ENCODE measurements at places on chromosomes 6 and 20. TPM values are rescaled to one million over a fixed set of nuclear protein-coding genes. Genes with fewer than 3 reads are reported as not detected.

GRCh38 chr6:97021194-97021593 lies 96.7 kb downstream of the KLHL32 start:
- no peak for DNase-seq

GRCh38 chr6:1696463-1696850 lies 86.7 kb downstream of the FOXC1 start:
- DNase-seq = no peak

DNA sequence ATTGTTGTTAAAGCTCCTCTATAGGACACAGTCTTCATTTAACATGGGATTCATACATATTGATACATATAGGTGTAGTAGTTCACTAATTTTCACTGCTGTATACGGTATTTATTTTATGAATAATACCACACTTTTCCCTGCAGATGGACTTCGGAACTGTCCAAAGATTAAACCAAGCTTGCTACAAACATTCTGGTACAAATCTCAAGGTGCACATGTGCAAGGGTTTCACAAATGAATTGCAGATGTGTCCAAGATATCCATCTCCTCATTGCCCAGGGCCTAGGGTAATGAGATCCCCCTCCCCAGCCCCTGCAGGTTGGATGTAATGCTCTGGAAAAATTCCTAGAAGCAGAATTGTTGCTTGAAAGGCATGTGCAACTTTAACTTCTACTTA lies 31.4 kb downstream of the DTNBP1 start:
- no peak for DNase-seq

DNA sequence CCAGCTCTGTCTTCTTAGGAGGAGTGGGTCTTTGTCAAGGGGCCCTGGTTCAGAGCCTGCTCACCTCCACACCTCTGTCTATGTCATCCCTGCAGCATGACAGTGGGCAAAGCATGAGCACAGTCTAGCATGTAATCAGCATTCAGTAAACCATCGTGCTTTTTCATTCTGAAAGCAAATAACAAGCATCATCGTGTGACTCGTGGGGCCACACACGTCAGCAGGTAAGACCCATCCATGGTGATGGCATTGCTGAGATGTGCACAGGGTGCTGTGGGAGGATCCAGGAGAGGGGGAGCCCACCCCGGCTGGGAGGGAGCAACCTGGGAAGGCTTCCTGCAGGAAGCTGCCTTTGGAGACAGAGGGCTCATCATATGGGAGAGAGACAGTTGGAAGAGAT lies 106.7 kb downstream of the TMEM242 start:
- DNase-seq = no peak

DNA sequence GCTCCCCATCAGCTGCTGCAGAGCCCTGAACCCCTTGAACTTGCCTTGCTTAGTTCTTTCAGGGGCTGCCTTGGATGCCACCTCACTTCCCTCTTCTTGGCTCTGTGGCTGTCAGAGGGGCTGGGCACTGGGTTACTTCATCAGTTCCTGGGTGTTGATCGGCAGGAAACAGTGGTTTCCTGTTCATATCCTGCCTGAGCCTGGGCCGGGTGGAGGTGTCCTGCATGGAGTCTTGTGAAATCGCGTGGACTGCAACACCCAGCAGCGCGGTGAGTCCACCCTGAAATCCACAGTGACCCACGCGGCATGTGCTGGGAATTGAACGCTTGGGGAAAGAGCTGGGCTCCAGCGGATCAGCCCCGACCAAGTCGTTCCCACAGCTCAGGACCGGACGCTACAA lies 97.5 kb downstream of the CDH26 start:
- DNase-seq = no peak

DNA sequence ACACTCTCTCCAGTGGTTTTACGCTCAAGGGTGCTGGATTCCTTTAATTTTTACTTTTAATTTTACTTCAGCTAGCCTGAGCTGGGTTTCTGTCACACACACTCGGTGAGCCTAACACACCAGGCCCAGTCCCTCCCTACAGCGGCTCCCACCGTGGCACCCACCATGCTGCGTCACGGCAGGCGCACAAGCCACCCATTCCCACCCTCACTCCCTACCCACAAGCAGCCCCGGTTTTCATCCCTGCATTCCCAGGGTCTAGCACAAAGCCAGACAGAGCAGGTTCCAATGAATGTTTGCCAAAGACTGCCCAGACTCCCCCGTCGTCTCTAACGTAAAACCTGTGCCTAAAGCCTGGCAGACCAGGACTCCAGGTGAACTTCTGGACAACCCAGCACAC lies 50.3 kb downstream of the MYH7B start:
- no peak for DNase-seq

DNA sequence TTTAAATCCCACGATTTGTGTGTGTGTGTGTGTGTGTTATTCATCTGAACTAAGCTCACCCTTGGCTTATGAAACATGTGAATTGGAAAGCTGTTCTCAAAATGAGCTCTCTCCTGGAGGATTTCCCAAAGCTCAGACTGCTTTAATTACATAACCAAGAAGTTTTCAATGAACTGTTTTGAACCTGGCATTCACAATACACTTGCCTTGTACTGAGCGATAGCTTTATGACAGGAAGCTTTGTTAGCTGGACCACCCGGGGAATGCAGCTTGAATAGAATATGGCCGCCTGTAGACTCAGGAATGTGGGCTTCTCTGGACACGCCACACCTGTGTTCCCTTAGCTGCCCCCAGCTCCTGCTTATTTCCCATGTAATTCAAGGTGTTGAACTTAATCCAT lies 71.4 kb upstream of the PREP start:
- no peak for DNase-seq

GRCh38 chr6:158783851-158784250 lies 35.3 kb downstream of the EZR start:
- DNase-seq = no peak

GRCh38 chr6:15434823-15435380 lies 189.0 kb downstream of the JARID2 start:
- DNase-seq = no peak

GRCh38 chr20:58661598-58662473 lies 10.8 kb downstream of the STX16 start:
- no peak for DNase-seq

GRCh38 chr20:17556837-17557674 lies 12.8 kb upstream of the DSTN start:
- no peak for DNase-seq

DNA sequence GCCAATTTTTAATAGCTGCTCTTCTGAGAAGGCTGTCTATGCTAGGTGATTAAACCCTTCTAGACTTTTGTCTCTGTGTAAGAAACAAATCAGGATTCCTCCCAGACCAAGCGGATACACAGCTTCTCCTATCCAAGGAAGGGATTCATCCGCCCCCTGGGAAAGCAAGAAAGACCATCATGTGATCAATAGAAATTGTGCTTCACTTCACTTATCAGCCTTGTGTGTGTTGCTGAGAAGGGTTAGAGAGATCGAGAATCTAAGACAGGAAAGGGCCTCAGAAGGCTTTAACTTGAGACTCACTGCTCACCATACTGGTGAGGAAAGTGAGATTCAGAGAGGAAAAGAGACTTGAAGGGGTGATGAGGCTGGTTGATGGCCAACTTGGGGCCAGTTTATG lies 1.5 kb downstream of the ABCC10 start:
- no peak for DNase-seq

DNA sequence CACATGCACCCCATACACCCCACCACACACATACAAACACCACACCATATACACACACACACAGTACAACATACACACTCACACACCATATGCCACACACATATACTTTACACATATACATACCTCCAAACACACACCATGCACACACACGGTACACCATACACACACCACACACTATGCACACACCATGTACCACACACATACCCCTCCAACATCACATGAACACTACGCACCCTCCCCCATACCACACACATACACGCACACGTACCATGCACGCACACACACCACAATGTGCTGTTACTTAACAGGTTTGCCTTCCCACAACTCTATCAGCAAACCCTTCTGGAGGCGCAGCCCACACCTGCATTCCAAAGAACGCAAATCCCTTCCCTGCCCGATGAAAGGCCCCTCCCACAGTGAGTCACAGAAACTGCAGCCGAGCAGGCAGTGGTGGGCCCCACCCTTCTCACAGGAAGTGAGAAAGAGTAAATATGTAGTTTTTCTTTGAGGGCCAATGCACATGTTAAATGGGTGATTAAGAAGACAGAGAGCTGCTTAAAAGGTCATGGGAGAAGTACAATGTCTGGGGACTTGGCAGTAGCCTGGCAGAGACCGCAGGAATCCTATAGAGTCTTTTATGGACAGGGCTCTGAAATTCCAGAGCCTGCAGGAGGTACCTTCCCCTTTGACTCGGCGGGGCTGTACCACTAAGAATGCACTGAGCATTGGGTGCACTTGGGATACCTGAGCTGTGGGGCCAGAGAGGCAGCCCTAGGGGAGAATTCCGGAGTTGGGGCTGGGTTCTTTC lies 34.1 kb upstream of the EZR start:
- peak; percentile 57 for DNase-seq

GRCh38 chr20:20971810-20972209 lies 134.3 kb downstream of the LINC00237 start:
- no peak for DNase-seq

GRCh38 chr6:34301408-34301807 lies 52.6 kb upstream of the SMIM29 start:
- no peak for DNase-seq

- DNase-seq = peak; percentile 65
Observed at GRCh38 chr6:31702405-31702818, 712 bp downstream of the ABHD16A start.

- DNase-seq = no peak
Observed at GRCh38 chr20:47989957-47990356, 204.7 kb upstream of the SULF2 start.

GRCh38 chr6:13038315-13038714 lies 290.0 kb downstream of the TBC1D7 start:
- DNase-seq = no peak

DNA sequence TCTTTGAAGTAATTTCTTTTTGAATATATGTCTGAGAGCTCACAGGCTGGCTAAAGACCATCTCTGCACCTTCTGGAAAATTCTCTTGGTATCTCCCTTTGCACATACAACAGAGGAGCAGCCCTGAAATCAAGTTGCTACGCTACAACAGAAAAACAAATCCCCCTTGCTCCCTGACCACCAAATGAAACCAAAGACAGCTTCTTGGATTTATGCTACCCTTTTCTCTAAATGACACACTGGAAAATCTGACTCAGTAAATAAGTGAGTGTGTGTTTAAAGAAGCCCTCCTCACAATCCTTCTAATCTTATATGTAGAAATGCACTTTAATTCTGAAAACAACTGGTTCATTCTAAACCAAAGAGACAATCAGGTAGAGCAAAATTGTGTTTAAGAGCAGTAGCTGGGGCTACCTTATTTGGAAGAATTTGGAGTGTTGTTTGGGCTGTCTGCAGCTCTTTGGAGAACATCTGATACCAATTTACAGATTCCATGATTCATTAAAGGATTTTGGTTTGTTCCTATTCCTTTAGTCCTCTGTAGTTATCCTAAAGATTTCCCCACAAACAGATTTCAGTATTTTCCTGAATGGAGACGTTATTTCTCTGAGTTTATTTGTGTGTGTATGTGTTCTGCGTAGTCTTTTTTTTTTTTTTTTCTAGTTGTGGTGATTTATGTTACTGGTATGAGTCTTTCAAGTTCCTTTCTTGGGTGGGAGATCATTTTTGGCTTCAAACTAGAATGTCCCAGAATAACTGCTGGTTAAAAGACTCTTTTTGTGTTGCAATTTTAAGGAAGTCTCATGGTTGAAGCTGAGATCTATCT lies 36.4 kb upstream of the UTRN start:
- DNase-seq = no peak

- no peak for DNase-seq
Observed at GRCh38 chr6:5128351-5128750, 43.2 kb downstream of the PPP1R3G start.

DNA sequence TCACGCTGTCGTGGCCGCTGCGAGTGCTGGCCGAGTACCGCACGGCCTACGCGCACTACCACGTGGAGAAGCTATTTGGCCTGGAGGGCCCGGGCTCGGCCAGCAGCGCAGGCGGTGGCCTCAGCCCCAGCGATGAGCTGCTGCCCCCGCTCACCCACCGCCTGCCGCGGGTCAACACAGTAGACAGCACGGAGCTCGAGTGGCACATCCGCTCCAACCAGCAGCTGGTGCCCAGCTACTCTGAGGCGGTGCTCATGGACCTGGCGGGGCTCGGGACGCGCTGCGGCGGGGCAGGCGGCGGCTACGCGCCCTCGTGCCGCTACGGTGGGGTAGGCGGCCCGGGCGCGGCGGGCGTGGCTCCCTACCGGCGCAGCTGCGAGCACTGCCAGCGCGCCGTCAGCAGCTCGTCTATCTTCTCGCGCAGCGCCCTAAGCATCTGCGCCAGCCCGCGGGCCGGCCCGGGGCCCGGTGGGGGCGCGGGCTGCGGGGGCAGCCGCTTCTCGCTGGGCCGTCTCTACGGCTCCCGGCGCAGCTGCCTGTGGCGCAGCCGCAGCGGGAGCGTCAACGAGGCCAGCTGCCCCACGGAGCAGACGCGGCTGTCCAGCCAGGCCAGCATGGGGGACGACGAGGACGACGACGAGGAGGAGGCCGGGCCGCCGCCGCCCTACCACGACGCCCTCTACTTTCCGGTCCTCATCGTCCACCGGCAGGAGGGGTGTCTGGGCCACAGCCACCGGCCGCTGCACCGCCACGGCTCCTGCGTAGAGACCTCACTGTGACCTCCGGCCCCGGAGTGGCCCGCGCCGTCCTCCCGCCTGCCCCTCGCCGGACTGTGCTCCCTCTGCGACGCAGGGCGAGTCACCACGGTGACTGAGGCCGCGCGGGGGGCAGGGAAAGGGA lies 5.7 kb downstream of the TMEM151B start:
- DNase-seq = no peak

- no peak for DNase-seq
Observed at GRCh38 chr6:97218912-97219311, 64.1 kb downstream of the MMS22L start.

DNA sequence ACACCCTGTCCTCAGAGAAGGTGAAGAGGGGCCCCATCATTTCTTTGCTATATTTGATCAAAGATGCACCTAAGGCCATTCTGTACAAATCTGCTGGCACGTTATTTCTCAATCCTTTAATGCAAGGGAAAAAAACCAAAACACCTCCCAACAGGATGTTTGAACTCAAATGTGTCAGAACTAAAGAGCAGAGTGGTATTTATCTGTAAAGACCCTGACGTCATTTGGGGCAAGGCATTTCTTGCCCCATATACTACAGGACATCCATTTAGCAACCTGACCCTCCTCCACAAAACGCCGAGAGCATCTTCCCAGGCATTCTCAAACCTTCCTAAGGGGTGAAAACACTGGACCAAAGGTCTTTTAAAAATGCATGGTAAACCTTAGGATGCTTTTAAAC lies 50.8 kb downstream of the ZMYND8 start:
- no peak for DNase-seq

GRCh38 chr6:80771941-80772340 lies 665.5 kb downstream of the BCKDHB start:
- no peak for DNase-seq

Gene MYL9
- not detected for total RNA-seq

Gene LY6G6D
- not detected for total RNA-seq

Gene TCP11
- not detected for total RNA-seq

Gene TSPO2
- not detected for total RNA-seq

Gene PACSIN1
- not detected for total RNA-seq

Gene CEBPB
- total RNA-seq = 24.4 TPM

Gene LCA5
- total RNA-seq = not detected
